ENCODE measurements at places on chromosomes 11 and 22.
A peak's percentile ranks its signal among the peaks of the same experiment; 100 is the strongest.

DNA sequence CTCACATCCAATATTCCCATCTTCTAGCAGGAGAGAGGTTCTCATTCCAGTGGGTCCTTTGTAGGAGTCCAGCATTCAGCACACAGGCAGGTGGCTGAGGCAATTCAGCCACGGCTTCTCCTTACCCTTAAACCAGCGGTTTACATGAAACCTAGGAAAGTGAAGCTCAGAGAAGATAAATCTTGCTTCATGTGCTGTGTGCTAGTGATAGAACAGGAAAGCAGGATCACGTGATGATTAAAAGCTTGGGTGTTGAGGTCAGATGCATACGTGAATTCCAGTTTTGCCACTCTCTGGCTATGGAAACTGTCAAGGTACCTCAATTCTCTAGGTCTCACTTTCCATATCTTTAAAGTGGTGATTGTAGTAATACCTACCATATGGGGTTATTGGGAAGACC, 331.6 kb downstream of the INSC start:
- DNase-seq = no peak

- no peak for DNase-seq
These were observed 16.8 kb upstream of the TMEM191C start for GRCh38 chr22:21450320-21450831.

DNA sequence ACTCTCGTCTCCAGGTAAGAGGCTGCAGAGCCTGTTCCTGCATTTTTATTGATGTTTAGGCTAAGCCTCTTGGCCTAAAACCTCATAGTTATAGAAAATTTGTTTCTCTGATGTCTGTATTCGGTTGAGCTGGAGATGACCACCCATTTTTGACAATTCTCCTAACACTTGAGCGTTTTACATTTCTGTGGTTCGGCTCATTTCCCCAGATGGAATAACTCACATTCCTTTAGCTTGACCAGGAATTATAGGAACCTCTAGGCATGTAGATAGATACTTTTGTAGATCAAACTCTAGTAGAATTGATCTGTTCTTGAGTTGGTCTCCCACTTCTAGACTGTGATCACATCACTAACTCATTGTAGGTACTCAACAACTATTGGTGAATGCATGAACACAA, 172.6 kb upstream of the CADM1 start:
- DNase-seq = no peak

DNA sequence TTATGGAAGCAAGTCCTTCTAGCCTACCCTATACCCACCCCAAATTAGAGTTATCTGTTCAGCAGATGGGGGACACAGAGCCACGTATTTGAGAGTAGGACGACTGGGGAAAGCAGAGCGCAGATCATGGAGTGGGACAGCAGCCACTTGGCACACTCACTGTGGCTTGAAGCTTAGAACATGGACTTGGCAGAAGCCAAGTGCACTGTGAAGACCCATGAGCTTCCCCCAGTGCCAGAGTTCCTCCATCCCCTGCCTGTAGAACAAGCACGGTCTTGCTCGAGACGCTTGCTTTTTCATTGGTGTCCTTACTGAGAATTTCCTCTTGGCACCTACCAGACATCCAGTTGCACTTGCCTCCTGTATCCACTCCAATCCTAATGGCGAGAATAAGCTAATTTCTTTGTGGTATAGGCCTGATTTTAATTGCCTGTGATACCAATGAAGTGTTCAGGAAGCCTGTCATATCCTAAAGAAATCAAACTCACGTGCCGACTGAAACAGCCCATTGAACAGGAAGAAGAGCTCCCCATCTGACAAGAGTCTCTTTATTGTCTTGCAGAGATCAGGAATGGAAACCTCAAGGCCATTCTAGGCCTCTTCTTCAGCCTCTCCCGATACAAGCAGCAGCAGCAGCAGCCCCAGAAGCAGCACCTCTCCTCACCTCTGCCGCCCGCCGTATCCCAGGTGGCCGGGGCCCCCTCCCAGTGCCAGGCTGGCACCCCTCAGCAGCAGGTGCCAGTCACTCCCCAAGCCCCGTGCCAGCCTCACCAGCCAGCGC, 166.9 kb downstream of the NAV2 start:
- DNase-seq = no peak

GRCh38 chr11:17932472-17932871, 80.4 kb downstream of the SERGEF start:
- no peak for DNase-seq

DNA sequence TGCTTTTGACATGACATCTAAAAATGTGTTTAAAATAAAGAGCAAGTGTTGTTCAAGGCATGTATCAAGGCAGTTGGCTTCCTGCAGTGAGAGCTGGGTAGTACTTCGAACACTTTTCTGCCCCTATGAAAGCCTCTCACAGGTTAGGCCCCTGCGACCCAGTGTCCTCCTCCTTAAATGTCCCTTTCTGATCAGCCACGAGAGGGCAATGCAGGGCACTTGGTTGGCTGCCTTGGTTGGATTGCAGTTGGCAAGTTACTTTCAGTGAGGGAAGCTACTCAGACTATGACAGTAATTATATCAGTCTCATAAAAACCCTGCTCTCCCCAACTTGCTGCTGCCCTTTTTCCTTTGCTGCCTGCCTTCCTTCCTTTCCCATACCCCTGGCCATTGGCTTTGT, 743.8 kb downstream of the NTM start:
- DNase-seq = no peak

DNA sequence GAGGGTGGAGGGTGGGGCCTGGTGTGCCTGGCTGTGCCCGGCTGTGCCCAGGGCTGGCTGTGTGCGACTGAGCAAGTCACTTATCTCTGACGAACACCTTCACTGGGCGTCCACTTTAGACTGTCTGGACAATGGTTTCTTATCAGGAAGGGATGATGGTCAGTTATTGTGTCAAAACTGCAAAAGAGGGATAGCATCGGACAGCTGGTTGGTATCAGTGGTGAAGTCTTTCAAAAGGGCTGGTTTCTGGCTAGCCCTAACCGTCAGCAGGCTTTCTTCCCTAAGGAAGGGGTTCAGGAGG, 4.1 kb upstream of the MGAT3 start:
- no peak for DNase-seq

DNA sequence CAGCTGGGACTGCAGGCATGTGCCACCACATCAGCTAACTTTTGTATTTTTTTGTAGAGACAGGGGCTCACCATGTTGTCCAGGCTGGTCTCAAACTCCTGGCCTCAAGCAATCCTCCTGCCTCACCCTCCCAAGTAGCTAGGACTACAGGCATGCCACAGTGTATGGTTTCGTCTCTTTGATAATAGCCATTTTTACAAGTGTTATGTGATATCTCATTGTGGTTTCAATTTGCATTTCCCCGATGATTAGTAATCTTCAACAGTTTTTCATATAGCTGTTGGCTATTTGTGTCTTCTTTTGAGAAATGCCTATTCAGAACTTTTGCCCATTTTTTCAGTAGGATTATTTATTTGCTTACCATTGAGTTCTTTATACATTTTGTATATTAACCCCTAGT, 9.0 kb upstream of the MTMR3 start:
- no peak for DNase-seq

DNA sequence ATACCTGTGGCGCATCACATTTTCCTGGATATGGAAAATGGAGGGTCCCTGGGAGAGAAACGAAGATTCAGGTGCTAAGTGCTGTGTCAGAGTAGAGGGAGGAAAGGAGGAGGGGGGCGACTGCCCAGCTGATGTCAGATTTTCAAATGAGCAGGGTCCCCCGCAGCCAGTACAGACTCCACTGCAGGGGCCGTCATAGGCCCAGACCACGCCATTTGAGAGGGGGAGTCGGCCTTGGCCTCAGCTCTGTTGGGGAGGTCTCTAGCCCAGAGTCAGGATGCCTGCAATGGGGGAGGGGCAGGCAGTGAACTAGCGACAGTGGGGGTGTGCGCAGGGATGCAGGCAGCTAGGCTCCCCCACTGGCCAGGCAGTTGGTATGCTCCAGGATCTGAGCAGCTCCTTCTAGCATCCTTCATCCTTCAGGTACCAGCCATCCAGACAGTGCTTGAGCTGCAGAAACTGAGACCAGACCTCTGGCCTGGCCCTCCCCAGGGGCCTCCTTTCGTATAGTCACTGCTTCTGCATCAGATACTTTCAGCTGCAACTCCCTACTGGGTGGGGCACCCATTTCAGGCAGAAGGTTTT, at the start of the genes BSCL2 and GNG3:
TSS of gene BSCL2 (minus strand) at position 148 of the 585 bp plus-strand sequence. CDS start 229 bp downstream, outside the sequence.
TSS of gene GNG3 (plus strand) at position 400 of the 585 bp plus-strand sequence. CDS start 620 bp downstream, outside the sequence.
- no peak for DNase-seq

DNA sequence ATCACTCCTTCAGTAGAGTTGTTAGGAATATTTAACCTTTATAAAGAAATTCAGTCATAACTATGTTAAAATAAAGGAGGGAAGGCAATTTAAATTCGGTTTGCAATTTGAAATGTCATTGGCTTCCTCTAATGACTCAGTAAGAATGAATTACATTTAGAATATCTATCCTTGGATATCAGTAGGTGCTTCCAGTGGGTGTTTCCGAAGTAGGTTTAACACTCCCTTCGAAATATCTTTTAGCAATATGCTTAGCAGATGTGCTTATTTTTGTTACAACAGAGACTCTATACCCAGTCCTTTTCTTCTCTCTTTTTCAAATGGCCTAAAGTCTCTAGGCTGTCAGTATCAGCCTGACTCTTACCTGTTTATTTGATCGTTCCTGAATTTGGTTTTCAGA, 103.7 kb upstream of the RASSF10 start:
- DNase-seq = no peak

GRCh38 chr11:102157219-102157618, 47.0 kb downstream of the YAP1 start:
- DNase-seq = peak; percentile 77

DNA sequence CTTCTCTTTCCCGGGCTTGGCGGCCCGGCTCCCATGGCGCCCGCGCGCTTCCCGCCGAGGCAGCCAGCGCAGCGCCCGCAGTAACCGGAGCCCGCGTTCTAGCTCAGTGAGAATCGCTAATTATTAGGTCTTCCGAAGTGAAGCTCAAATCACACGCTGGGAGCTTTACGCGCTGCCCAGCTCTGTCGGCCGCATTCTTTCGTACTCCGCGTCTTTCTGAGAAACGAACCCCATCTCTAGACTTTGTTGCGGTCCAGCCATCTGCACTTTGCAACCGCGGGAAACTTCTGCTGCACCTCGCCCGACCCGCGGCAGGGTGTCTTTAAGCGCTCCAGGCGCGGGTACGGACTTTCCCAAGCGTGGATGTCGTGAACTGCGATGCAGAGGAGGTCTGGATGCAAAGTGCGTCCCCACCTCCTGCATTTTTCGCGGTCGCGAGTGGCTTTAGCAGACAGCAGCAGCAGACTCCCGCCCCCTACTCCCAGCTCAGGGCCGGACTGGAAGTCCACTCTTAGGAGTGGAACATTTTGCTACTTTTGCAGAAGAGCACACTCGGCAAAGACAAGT, 6.0 kb upstream of the PAX6 start:
- DNase-seq = no peak

GRCh38 chr11:45885921-45886721, 670 bp downstream of the MAPK8IP1 start:
- DNase-seq = no peak

DNA sequence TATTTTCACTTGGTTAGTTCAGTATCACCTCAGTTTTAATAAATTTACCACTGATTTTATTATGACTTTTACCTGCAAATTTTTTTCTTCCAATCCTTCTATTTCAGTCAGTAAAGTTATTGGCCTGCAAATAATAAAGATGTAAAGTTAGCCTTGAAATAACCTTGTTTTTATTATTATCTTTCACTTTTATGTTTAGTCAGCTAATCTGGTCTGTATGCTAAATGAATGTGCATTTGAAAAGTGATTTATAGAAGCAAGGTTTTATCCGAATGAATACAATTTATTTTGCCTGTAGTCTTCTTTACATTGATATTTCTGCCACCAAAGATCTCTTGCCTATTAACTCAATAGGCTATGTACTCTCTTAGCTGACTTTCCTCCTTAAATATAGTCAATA, 425.7 kb downstream of the CNTN5 start:
- DNase-seq = no peak

DNA sequence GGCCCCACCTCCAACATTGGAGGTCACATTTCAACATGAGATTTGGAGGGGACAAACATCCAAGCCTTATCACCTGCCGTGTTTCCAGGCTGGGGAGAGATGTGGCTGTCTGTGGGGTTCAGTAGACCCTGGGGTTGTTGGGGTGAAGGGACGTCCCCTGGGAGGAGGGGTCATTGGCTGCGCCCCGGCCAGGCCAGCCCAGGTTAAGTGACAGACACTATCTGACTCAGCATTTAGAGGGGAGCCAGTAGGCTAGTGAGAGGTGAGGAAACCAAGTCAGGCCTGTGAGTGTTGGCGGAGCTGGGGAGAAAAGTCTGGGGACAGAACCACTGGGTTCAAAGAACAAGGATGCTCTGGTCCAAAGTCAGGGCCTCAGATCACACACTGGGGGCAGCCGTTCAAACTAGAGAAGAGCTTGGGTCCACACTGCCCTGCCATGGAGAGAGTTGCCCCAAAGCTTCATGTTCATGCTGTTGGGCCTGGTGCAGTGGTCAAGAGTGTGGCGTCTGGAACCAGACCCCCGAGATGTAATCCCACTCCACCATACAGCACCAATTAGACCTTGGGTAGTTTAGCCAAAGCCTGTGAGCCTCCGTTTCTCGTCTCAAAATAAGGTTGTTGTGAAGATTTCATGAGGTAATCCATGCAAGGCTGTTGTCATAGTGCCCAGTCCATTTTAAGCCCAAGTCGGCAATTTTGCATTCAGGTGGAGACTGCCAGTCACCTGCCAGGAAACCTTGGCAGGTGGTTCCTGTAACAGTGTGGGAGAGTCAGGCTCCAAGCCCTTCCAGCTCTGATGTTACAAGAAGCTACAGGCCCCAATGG, 1289.6 kb downstream of the TBC1D22A start:
- DNase-seq = no peak
